ENCODE measurements at places on chromosomes 1 and 21.

- DNase-seq: no peak
Measured at GRCh38 chr1:36831186-36831810, 203.0 kb downstream of the GRIK3 start.

DNA sequence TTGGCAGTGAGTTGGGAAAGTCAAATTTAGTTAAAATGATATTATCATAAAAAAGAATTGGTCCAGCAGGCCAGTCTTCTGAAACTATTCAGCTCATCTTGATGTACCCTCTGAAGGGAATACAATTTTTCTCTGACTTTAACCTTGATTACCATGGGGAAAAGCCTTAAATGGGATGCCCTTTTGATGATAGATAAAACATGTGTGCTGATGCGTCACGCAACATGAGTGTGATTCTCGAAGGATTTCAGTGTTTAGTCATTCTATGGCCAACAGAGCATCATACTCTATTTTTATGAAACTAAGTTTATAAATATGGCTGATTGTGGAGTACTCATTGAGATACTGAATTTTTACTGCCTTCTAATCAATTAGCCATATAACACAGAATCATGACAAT is 171.5 kb downstream of the ZNF281 start:
- DNase-seq: no peak

DNA sequence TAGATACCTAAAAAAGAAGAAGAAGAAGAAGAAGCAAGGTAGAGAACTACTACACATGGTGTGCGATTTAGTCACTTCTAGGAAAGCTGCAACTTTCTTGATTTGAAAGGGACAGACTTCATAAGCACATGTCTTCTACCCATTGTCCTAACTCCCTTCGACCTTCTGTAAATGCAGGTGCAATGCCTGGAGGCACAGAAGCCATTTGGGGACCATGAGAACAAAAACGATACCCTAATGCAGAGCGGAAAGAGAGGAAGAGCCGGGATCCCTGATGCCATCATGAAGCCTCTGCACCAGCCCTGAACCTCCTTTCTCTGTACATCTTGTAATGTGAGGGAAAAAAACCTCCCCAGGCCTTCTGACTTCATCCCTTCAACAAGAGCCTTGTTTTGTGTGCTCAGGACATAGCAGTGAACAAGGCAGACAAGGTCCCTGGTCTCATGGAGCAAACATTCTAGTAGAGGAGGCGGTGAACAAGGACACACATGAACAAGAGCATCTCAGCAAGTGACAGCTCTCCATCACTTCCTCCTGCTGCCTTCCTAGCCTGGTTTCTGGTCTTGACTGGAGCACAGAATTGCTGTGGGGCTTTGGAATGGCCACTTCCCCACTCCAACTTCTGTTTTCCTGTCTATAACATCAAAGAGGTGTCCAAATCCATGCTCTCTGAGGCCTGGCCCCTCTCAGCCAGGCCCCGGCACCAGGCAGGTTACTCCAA is 5.5 kb upstream of the LAPTM5 start:
- no peak for DNase-seq

- DNase-seq: no peak
Measured at GRCh38 chr1:60130703-60131102, 57.1 kb upstream of the C1orf87 start.

DNA sequence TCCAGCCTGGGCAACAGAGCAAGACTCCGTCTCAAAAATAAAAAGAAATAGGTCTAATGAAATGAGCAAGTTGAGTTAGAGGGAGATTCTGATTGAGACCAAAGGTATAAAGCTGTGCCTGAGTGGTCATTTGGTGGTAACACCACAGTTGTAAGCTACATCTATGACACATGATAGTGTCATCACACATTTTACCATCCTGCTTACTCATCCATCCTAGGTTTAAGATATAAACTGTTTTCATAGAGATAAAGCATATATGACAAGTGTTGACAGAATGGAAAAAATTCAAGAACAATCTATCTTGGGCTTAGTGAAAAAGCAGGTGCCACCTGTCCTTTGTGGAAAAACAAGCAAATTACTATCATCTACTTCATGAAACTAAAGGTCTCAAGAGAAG is 7.1 kb upstream of the CFAP141 start:
- no peak for DNase-seq

DNA sequence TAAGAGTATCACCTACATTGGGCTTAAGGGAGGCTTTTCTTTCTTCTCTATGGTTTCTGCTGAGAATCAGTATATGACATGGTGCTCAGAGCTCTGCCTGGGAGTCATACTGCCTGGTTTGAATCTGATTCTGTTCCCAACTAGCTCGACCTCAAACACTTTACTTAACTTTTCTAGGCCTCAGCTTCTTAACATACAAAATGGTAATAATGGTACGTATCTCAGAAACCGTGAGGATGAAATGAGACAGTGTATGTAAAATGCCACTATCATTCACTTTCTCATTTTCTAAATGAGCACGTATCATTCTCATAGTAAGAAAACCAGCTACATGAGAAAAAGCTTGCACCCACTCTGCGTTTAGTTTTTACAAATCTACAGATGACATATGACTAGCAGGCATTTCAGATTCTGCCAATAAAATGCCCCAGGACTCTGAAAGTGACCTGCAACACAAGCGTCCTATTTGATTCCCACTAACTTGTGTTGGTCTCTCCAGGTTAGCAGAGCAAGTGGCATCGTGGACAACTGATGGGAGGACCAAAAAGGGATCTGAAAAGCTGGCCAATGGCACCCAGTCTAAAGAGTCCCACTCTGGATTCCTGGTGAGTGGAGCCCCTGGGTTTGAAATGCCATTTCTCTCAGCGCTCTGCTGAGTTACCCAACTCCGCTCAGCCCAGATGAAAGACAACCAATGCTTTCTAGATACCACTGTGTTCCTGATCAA is 6.1 kb downstream of the CTNNBIP1 start:
- no peak for DNase-seq

DNA sequence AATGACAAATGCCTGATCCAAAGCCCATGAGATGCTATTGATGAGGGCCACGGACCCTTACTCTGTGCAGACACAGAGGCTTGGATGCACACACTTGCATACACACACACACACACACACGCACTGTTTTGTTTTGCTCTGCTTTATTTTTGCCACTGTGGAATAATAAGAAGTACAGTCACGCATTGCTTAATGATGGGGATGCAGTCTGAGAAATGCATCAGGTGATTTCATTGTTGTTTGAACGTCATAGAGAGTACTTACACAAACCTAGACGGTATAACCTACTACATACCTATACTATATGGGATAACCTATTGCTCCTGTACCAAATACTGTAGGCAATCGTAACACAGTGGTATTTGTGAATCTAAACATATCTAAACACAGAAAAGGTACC is 104.4 kb downstream of the RHOU start:
- no peak for DNase-seq

GRCh38 chr1:193221651-193222050 is 35.2 kb upstream of the B3GALT2 start:
- DNase-seq: no peak

DNA sequence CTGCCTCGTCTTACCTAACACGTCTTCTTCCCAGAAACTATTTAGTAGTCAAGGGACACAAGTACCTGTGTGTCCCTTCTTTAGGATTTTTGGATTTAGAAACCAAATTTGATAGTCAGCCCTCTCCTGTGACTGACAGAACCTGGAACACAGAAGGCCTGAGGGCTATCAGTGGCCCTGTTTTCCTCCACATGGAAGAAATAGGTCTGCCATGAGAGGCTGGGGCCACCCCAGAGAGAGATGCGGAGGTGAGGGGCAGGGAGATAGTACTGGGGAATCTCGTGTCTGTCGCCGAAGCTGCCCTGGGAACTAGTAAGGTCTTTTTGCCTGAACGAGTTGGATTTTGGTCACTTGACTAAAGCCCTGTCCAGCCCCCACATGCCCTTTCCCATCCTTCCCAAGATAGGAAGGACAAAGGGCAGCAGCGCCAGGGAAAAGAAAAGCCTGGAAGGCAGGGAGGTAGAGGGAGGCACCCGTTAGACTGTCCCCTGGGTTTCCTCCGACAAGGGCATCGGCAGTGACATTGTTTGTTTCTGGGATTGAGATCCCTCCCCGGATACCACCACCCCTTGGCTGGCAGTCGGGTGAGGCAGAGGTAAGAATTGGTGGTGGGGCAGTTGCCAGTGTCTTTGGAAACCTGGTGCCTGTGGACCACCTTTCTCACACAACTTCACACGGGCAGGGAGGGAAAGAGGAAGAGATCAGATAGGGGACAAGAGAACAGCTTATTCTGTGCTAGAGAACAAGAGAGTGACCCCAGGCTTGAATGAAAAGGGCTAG is 19.8 kb downstream of the SMIM12 start:
- no peak for DNase-seq

GRCh38 chr21:33125680-33126375 is 55.9 kb downstream of the OLIG1 start:
- DNase-seq: no peak

- DNase-seq: peak; percentile 51
Measured at GRCh38 chr1:26336477-26337205, 17.3 kb downstream of the CRYBG2 start.

DNA sequence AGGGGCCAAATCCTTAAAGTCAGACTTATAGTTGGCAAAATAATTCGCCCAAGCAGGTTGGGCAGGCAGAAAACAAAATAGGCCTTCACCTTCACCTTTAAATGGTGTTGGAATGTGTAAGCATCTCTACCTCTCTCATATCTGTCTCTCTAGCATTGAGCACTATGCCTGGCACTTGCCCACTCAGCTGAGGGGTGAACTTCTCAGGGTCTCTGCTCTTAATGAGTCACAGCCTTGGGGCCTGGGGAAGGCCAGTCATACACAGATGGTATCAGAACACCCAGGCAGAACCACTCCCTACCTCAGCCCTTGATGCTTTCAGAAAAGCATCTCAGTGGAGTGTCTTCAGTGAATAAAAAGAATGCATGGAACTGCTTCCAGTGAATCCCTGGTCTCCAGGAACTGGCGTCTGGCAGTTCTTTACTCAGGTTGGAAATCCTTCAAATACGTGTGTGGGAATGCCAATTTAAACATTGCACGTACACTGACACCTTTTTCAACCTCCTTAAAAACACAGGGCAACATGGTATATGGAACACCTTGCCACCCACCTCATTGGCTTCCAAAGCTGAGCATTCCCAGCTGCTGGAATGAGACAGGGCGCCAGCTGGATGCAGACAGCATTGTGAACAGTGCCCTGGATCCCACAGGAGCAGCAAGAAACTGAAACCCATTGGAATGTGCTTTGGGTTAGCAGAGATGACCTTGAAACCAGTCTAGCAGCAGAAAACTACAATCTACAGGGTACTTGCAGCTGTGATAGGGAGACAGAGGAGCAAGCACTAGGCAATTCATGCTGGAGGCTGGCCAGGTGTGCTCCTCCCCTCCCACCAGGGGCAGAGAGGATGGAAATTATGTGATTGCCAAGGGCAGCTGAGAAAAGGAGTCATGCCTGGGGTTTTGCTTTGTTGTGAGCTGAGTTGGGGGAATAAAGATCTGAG is 30.0 kb downstream of the ZNF697 start:
- no peak for DNase-seq

DNA sequence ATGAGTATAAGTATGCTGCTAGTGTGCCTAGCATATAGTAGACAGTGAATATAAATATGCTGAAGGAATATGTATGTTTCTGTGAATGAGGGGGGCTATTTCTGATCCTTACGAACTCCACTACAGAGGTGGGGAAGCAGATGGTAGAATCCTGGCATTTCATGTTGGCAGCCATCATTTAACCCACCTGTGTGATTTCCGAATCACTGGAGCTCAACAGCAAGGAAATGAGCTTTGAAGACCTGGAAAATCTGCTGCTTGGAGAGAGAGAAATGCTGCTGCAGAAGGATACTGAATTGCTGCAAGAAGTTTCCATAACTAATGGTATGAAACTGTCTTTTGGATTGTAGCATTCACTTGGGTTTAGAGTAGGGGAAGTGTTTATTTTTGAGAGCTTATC is 83.5 kb downstream of the RABGAP1L start:
- DNase-seq: no peak

DNA sequence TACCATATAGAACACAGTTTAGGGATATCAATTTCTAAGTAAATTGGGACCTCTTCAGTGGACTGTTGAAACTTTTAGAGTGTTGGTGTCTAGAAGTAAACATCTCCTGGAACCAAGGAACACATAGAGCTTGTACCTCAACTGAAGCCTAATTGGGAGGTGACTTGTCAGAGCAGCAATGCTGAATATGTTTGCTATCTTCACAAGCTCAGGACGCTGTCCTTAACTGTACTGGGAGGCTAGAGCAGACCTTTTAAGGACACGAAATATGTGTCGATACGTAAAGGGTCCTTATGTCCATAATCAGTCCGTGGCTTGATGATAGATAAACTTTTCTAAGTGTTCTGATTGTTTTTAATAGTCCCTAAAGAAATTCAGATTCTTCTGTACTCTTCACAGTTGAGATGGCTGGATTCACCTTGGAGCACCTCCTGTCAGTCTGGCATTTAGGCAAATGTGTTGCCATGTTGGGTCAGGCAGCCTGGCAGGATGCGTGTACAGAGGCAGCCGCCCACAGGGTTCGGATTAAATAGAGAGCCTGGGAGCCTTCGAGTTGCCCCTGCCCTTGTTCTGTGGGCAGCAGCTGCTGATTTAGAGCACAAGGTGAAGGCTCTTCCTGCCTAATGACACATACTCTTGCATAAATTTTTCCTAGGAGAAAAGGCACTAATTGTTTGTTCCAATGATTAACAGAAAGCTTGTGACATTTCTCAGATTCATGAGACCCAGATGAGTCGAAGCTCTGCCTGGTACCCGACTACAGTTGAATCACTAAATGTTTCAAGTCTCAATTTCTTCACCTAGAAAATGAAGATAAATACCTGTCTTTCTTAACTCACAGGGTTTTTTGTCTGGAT is 3.6 kb downstream of the ACTN2 start:
- no peak for DNase-seq

DNA sequence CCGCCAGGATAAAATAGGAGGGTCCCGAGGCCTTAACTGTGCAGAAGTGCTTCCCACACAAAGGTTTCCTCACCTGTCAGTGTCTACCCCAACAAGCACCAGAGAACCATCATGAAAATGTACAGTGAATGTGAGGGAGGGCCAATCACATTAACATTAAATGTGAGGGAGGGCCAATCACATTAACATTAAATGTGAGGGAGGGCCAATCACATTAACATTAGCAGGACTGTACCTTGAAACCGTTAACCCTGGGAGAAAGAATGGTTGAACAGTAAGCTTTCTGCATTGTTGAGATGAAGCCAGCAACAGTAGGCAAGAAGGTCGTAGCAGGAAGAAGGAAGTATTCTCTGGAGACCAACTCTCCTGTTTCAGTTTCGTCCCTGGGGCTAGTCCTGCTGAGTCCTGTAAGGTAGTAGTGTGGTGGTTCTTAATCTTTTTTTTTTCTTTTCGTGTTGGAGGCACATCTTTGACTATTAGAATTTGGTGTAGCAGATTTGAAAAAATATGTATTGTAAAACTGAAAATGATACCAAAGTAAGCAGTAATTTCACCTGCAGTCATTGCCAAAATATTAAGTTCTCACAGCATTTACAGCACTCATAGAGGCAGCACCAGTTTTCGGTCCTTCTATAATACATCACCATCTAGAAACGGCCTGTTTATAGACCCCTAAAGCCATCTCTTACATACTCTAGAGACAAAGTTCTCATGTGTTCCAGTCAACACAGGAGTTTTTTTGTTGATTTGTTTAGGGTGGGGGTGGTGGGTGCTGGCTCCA is 98.6 kb upstream of the PPP2R5A start:
- no peak for DNase-seq
